ENCODE measurements at places on chromosomes 5 and 9.

DNA sequence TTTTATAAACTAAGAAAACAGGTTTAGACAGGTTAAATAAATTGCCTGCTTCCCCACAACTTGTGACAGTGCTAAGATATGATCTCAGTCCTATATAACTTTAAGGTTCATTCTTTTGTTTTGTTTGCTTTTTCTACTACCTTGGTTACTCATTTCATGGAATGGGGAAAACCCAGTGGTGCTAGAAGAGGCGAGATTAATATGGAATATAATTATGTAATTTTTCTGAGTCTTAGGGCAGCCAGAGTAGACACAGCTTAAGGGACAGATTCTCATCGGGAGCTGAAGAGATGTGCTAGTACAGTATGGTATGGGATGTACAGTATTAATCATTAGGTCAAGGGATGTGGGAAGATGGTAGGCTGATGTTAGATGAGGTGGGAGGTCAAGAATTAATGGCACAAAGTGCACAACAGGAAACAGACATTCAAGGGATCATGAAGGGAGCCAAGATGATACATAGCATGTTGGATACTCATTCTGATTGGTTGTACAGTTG, 6.2 kb downstream of the TRIM32 start:
- DNase-seq = peak; percentile 20

GRCh38 chr5:170261528-170262043, 28.8 kb downstream of the C5orf58 start:
- no peak for DNase-seq

DNA sequence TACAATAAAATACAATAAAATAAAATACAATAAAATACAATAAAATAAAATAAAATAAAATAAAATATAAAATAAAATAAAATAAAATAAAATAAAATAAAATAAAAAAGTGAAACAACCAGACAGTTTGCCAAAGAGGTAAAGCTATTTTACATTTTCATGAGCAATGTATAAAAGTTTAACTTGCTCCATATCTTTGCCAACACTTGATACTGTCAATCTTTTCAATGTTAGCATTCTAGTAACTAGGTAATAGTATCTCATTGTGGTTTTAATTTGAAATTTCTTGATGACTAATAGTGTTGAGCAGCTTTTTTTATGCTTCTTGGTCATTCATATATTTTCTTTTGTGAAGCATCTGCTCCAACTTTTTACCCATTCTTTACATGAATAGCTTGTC, 17.3 kb downstream of the TTC33 start:
- no peak for DNase-seq

- peak; percentile 65 for DNase-seq
These were observed 46.4 kb downstream of the SH3RF2 start for GRCh38 chr5:145982572-145983318.

GRCh38 chr9:125446561-125447094, 185.0 kb downstream of the GAPVD1 start:
- DNase-seq = peak; percentile 34

GRCh38 chr9:80282766-80283165, 711.0 kb downstream of the TLE4 start:
- DNase-seq = no peak

GRCh38 chr5:138831703-138832102, 43.4 kb downstream of the LRRTM2 start:
- DNase-seq = no peak

DNA sequence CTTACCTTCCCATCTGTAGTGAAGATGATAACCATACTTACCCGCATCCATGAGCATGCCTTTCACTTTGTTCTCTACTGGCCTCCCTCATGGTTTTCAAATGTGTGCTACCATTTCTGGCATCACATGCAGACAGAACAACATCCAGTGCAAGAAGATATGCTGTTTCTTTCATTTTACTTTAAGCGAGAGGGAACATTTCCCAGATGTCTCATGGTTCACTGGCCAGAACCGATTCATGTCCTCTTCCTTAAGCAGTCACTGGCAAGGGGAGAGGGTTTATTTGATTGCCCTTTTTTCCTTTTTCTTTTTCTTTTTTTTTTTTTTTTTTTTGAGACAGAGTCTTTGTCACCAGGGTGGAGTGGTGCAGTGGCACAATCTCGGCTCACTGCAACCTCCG, 37.7 kb downstream of the ARRDC3 start:
- DNase-seq = no peak

DNA sequence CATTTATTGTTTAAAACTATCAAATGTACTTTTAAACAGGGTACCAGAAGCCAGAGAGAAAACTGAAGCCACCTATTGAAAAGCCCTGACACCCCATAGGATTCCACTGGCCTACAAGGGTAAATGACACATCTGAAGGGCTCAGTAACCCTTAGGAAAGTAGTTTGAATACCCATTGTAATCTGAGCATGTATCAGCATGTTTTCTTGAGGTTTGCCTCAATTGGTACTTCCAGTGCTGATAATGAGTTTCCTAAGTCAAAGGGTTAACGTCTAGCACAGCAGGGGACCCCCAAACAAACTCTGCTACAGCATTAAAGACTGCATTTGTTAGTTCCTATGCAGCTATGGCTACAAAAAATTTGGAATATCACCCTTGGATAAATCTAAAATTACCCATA, 657.1 kb downstream of the NR2F1-AS1 start:
- DNase-seq = no peak

- no peak for DNase-seq
These were observed 89.0 kb downstream of the PIK3R1 start for GRCh38 chr5:68304421-68305052.

DNA sequence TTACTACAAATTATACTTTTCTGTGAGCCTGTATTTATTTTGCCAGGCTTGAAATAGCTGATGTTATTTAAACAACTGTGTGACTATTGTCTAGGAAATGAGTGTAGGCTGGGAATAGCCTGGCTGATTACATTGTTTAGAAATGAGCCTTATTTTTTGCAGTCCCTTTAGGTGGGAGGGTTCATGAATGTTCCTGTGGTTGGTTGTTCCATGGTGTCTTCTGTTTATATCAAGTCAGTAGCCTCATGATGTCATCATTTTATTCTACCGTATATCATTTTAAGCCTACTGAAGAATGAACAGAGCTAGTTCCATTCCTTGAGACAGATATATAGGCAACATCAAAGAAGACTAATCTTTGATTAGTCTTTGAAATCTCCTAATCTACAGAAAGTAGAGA, 53.1 kb downstream of the MAP1B start:
- DNase-seq = no peak

DNA sequence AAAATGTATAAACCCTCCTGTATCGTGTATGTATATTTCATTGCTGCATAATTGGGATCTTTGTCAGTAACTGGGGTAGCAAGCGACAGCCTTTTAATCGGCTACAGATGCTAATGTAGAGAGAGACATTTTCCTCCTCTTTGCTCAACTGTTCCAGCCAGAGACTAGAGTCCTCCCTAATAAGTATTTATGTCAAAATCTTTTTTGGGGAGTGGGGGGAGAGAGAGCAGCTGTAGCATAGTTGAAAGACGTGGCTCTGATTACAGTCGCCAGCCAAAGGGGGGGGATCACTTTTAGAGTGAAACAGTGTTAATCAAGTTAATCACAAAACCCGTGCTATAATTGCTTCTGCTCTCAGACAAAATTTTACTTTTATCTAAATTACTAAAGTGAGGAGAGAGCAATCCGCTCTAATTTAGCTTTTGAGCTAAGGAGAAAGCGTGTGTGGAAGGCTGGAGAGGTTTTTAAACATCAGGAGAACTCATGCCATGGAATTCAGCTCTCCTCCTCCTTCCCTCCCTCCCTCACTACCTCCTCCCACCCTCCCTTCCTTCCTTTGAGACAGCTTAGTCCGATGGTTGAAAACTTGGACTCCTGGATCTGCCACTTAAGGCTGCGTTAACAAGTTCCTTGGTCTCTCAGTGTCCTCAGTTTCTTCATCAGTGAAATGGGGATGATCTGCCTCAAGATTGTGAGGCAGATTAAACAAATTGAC, 87.3 kb upstream of the ZNF618 start:
- DNase-seq = peak; percentile 54
